ENCODE measurements at places on chromosomes 3 and 15.
A peak's percentile ranks its signal among the peaks of the same experiment; 100 is the strongest.

- no peak for DNase-seq
These were observed 78.4 kb upstream of the OSTN start for GRCh38 chr3:191120447-191121298.

DNA sequence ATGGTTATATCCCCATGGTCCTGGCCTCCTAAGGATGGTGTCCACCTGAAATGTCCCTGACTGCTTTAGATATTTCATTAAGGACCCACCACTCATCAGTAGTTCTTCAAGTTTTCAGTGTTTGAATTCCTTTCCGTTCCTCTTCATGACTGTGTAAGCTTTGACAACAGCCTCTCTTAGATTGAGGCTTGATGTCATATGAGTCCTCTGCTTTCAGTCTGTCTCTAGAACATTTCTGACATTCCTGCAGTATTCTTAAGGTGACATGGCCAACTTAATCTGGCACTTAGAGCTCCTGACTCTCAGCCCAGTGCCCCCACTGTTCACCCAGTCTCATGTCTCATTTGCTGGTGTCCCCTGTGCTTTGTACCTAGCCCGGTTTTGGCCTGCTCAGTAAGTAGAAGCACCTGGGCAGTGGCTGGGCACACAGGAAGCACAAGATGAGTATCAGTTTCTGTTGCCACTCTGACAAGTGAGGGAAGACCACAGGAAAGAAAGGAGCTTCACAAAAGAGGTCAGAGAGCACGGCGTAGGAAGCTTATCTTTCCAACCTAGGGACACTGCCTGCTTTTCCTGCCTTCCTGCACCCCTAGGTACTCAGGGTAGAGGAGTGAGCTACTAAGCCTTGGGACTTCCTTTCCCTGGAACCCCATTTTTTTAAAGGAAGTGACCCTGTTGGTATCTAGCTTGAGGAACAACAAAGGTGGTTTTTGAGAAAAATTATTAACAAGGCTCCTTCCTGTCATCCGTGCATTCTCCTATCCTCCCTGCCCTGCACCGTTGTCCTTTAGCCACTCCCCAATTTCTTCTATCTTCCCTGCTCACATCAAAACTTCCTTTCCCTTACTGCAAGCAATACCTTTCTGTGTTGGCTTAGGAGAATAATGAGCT, 103.1 kb downstream of the KLHL25 start:
- DNase-seq, result peak; percentile 47

GRCh38 chr3:124329723-124330122, 337.8 kb upstream of the ROPN1 start:
- no peak for DNase-seq

DNA sequence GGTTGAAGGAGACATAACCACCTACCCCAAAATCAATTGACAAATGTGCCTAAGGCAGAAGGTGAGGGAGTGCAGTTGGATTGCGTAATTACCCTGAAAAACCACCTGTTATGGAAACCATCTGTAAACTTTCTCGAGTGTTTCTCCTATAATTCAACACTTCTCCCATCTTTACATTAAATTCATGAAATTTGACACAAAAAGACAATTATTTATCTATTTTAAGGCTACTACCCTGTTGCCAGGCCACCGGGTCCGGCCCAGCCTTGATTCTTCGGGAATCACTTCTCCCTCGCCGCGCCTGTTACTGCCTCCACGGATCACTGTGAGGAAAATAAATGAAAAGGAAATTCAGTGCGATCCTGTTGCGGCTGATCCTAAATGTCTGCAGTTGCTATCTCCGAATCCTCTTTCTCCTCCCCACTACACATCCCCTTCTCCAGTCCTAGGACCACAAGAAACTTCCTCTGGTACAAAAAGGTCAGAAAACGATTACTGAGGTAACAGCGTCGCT, 646 bp downstream of the IQCB1 start:
- no peak for DNase-seq

GRCh38 chr15:71874245-71874644, 63.9 kb downstream of the NR2E3 start:
- DNase-seq, result no peak

GRCh38 chr3:171192176-171192854, 165.8 kb upstream of the SLC2A2 start:
- no peak for DNase-seq

DNA sequence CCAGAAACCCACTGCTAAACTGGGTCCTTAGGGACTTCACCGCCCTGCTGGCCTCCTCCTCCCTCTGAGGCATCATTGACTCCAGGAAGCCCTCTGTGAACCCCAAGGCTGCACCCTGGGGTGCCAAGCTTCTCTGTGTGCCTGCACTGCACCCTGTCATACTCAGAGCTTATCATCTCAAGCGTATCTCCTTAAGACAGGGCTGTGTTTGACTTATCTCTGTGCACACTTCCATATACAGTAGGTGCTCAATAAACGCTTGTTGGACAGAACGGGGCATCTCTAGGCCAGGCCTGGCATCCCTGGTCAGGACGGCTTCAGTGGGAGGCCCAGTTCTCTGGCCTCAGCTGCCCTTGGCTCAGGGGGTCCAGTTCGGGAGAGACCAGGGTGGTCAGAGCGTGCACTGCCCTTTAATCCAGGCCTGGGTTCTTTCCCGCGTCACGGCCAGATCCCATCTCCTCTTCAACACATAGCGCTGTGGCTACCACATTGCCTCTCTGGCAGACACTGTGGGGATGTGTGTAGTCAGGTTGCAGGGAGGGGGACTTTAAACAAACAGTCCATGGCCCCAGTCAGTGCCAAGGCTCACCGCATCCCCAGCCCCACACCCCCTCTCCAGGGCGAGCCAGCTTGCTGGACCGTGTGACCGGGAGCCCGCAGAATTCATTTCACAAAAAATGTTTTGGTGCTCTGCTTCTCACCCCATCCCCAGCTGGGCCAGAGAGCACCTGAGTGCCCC, 33.4 kb downstream of the MAGEF1 start:
- DNase-seq, result no peak

GRCh38 chr15:80208758-80209734, 43.0 kb downstream of the CTXND1 start:
- no peak for DNase-seq

- DNase-seq, result no peak
These were observed 46.2 kb upstream of the PLCL2 start for GRCh38 chr3:16838561-16838960.

All from activated T-cell treated with anti-CD3 and anti-CD28 coated beads, Interleukin-2, amount 50 U/mL, for 1 hour (primary cell).